ENCODE measurements at places on chromosomes 1 and 21.

- no peak for DNase-seq
These were observed 726.5 kb downstream of the PTPRU start for GRCh38 chr1:29962831-29963247.

- DNase-seq: no peak
These were observed 7.7 kb upstream of the HTR1D start for GRCh38 chr1:23224739-23225648.

DNA sequence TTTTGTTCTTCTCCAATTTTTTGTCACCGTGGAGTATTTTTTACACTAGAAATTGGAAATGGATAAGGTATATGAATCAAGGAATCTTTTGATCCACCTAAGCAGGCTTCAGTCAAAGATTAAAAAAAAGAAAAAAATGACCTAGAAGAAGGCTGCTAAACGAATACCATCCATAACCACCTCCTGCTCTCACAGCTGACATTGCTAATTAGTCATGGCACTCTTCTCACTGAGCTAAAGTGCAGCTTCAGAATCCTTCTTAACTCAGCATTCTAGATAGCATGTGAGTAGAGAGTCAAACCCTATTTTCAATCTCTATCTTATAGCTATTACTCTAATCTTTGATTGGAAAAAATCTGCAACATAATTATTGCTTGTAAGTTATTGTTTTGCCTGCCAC is 40.2 kb upstream of the ST6GALNAC5 start:
- no peak for DNase-seq

GRCh38 chr1:55650444-55650843 is 435.3 kb upstream of the USP24 start:
- DNase-seq: no peak

GRCh38 chr1:21332554-21333311 is 42.5 kb upstream of the ECE1 start:
- DNase-seq: no peak

DNA sequence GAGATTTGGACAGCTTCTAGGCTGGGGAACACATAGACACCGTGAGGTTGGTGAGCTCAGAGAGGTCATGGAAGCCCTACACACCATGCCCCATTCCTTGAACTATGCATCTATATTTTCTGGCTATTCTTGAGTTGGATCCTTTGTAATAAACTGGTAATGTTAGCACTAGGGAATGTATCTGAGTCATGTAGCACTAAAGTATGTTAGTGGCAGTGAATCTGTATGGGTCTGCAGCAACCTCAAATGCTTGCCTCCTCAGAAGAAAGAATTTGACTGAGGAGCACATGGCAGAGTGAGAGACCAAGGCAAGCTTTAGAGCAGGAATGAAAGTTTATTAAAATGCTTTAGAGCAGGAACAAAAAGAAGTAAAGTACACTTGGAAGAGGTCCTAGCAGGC is 43.7 kb upstream of the LRRC7 start:
- DNase-seq: no peak

- no peak for DNase-seq
These were observed 78.6 kb downstream of the NME7 start for GRCh38 chr1:169289016-169289415.

GRCh38 chr1:58779801-58780382 is 4.0 kb downstream of the JUN start:
- DNase-seq: no peak

DNA sequence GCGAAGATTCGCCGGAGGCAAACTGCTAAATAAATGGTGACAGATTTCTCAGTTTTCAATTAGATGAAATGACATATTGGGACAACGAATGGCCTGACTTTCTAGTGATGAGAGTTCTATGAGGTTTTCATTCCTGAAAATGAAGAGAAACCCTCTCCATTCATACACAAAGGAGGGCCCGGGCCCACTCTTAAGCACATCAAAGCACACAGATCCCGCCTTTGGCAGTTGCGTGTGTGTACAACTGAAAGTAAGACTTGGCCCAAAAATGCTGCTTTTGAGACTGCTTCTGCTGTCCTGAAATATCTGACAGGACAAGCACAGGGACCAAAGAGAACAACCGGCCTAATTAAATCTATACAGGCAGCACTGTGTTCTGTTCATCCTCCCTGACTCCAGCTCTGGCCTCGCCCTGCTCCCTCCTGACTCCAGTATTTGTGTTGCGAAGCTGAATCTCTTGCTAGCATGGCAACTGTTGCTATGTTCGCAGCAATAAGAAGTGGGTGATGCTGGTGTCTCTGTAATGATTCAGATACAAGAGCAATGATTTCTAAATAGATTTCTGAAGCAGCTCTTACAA is 7.4 kb downstream of the LRRC53 start:
- no peak for DNase-seq

DNA sequence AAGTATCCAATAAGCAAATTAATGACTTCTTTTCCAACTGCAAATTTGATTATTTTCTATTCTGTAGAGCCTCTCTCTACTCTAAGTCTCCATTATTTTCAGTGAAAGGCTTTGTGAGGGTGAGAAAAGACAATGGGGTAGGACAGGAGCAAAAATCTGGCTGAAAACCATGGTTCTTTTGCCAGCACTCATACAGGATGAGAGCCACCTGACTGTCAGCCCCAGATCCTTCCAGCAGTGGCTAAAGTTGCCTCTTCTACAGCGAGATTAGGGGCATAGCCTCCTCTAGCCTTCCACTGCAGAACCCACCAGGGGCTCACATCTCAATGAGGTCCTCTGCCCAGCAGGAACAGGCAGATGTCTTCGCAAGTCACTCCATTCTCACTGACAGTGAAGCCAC is 23.7 kb downstream of the NMNAT2 start:
- no peak for DNase-seq

DNA sequence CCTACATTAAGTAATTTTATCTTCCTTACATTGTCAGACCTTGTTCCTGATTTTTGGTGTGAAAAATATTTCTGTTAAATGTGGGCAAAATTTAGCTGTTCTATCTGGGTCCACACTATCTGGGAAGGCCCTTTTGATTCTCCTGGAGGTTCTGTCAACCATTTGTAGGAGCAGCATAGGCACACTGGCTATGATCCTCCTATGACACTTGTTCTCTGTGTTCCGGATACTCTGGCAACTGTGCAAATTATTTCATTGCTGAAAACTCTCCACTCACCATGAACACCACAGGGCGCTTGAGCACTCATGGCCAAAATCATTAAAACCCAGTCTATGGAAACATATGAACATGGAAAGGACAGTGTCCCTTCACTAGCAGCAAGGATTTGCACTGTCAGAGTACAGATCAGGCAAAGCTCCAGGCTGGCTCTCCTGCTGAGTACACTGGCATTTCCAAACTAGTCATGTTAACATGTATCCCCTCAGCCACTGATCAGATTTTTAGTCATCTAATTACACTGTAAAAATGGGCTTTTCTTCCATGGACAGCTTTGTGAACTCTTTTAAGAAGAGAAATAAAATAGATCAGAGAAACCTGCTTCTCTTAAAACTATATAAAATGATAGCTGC is 43.9 kb upstream of the SGIP1 start:
- DNase-seq: no peak

DNA sequence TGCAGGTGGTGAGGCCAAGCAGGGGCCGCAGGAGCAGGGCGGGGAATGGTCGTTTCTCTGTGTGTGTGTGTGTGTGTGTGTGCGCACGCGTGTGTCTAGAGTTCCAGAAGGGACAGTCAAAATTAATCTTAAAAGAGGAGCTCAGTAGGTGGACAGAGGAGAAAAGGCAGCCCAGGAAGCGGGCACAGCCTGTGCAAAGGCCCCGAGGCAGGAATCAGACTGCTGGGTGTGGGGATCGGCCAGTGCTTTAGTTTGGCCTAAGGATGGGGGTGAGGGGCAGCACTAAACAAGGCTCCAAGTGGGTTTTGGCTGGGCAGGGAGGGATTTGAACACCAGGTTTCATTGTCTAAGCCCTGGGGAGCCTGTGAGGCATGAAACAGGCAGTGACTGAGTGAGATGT is 21.7 kb downstream of the EPHA8 start:
- no peak for DNase-seq

DNA sequence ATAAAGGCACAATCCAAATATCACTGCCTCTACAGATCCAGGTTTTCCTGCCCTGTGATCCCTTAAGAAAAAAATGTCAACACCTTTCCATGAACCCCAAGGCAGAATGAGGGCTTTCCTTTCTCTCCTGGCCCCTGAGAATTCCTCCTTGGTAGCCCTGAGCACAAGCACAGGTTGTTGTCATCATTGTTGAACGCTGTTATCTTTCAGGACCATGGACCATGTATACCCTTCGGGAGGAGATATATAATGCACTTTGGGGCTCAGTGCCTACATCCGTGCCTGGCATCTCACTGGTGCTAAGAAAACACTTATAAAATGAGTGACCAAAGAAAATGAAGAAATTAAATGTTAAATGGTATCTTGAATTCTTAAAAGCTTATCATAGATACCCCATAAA is 296.2 kb downstream of the SETD4 start:
- no peak for DNase-seq

Measured in C1 segment of cervical spinal cord (tissue), 14 donors.